ENCODE measurements at places on chromosomes 3 and 15.

- no peak for DNase-seq
These were observed 40.6 kb downstream of the XYLB start for GRCh38 chr3:38386992-38387750.

- peak; percentile 74 for DNase-seq
These were observed at the start of gene FAN1 for GRCh38 chr15:30903497-30904187. Gene FAN1, plus strand, starts transcription at chr15:30903915. Its CDS starts 749 bp downstream, at chr15:30904664.

GRCh38 chr3:135618123-135618522 is 347.4 kb upstream of the PPP2R3A start:
- DNase-seq: no peak

GRCh38 chr15:81536356-81536755 is 162.3 kb upstream of the TMC3 start:
- no peak for DNase-seq

- no peak for DNase-seq
These were observed 105.9 kb downstream of the DUT start for GRCh38 chr15:48437178-48437577.

DNA sequence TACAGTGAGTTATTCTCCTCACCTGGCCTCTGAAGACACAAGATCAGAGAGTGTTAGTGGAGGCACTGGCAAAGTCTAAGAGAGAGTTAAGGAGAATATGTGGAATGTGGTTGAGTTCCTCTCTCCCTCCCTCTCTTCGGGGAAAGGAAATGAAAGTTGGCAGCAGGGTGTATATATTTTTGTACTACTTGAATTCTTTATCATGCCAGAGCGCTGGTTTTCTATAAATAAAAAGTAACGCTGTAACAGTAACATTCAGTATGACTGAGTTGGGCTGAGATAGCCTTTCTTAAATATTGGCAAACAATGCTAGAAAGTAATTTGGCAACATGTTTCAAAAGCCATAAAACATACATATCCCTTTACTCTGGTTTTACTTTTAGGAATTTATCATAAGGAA is 77.5 kb upstream of the TNFAIP8L3 start:
- DNase-seq: no peak

- no peak for DNase-seq
These were observed 44.3 kb downstream of the THRB start for GRCh38 chr3:24450160-24450907.

GRCh38 chr3:122758877-122759560 is 34.6 kb downstream of the HSPBAP1 start:
- no peak for DNase-seq

GRCh38 chr3:127394031-127394430 is 106.2 kb upstream of the PRR20G start:
- no peak for DNase-seq

DNA sequence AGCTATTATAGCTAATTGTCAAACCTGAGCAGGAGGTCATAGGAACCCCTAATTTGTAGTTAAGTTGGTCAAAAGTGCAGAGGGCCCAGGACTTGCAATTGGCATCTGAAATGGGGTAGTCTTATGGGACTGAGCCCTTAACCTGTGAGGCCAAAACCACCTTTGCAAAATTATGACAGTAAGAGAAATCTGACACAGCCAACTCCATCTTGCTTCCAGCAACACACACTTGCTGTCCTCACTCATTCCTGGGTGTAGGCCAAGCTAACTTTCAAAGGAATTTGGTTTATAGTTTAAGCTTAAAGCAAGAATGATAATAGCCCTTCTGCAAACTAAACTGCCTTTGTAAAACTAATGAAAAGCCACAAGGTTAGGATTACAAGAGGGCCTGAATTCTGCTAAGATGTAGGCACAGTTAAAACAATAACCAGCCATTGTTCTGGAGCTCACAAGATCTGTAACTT is 57.6 kb upstream of the FRMD4B start:
- DNase-seq: no peak

DNA sequence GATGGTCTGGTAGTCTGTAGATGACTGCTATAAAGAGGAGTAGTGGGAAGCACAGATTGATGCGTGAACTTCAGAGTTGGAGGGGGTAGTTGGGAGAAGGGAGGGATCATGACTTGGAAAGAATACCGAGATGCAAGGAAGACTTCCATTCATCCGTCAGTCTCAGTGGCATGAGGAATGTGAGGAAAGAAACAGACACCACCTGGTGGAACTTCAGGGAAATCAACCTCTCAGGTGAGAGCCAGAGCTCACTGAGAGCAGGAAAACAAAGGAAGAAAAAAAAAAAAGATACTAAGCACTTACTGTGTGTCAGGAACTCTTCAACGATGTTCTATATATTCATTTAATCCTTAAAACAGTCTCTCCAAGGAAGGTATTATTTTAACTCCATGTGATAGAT is 172.4 kb downstream of the OXSM start:
- no peak for DNase-seq

GRCh38 chr15:91099995-91100813 is at the start of gene SV2B:
Gene SV2B, plus strand, starts transcription at chr15:91100257. Its CDS starts 126,007 bp downstream, at chr15:91226264.
- DNase-seq: peak; percentile 6
